ENCODE measurements at places on chromosomes 5 and 9.

- peak; percentile 86 for DNase-seq
Observed at GRCh38 chr5:373710-374602, 52.4 kb downstream of the AHRR start.

- no peak for DNase-seq
Observed at GRCh38 chr5:79954620-79955019, 36.4 kb downstream of the MTX3 start.

GRCh38 chr5:10624679-10625078 lies 60.8 kb downstream of the ANKRD33B start:
- DNase-seq: no peak

DNA sequence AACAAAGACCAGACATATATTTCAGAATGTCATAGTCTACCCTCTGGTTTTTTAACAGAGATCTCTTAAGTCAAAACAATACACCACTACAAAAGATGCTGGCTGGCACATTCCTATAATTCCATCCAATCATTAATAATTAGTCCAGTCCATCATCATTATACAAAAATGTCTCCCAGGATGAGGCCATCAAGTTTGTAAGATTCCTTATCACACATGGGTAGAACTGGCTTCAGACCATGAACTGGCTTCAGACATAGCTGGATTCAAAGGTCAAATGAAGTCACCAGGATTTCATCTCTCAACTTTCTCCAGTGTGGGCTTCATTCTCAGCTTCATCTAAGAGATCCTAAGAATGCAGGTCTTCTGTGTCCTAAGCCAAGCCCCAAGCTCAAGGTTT lies 147.1 kb downstream of the ENC1 start:
- DNase-seq: no peak

DNA sequence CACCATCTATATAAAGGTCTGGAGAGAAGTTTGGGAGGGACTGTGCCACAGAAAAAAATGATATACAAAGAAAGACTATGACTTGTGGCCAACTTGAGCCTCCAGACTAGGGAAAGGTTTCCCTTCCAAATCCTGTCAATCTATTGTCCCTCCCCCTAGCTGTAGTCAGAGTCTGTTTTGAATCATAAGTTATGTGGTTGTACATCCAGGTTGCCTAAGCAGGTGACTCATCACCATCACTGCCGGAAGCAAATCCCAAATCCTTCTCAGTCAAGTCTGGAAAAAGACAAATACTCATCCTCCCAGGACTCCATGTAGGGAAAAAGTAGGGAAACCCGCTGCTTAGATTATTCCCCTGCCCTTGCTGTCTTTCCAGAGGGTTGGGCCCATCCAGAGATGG lies 235.7 kb downstream of the CDK5RAP2 start:
- no peak for DNase-seq

DNA sequence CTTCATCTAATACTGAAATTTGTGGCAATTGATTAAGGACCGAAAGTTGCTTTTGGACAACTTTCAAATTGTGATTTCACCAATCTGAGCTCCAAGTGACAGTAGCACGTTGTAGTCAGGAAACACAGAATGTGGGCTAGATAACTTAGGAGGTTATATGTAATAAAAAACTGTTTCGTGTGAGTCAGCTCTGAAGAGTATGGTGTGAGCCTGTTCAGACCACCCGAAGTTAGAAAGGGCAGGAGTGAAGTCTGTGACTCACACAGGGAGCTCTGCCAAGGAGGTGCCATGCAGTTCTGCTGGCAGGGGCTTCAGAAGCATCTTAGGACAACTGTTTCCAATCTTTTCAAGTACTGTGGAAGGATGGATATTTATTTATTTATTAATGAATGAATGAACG lies 16.4 kb upstream of the ZBTB34 start:
- no peak for DNase-seq
